Left kidney (tissue), 8 donors: ENCODE measurements at places on chromosomes 4 and X.

DNA sequence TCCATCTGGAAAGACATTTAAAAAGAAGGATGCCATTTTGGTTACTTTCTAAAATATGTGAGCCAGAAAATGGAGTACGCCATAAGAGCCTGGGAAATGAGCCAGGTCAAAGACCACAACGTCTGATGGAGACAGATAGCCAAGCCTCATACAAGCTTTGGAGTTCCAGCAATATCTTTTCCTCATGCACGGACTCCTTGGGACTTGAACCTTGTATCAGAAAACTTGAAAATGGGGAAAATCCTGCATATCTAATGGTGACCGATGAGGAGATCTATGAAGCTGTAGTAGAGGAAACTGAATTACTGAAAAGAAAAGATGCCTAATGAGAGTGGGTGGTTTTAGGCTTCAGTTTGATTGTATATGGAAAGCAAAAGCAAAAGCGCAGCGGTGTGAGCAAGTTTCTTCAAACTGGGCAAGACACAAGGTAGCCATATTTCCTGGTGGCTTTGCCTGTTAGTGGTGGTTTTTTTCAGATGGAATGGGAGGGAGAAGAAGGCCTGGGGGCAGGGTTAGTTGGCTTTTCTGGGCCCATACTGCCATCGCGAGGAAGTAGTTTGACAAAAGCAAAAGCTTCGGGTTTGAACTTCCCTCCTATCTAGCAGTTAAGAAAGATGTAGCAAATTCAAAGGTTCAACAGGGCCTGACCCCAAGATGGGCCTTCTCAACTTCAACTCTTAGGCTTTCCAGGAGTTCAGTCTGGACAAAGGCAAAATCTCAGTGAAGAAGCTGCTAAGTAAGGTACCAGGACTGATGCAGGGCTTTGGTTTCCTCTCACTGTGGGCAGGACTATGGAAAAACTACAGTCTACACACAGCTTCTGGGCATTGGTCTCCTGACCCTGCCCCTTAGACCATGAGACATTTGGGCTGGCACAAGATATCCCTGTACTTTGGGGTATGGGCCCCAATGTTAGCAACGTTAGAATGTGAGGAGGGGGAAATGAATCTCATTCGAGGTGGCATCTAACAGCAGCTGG, 210.0 kb upstream of the STK26 start:
- DNase-seq = peak; percentile 84

- DNase-seq = no peak
These were observed 350.0 kb upstream of the CTSO start for GRCh38 chr4:156303708-156304107.

- no peak for DNase-seq
These were observed 428.0 kb downstream of the EPHA5 start for GRCh38 chr4:65242156-65242846.

DNA sequence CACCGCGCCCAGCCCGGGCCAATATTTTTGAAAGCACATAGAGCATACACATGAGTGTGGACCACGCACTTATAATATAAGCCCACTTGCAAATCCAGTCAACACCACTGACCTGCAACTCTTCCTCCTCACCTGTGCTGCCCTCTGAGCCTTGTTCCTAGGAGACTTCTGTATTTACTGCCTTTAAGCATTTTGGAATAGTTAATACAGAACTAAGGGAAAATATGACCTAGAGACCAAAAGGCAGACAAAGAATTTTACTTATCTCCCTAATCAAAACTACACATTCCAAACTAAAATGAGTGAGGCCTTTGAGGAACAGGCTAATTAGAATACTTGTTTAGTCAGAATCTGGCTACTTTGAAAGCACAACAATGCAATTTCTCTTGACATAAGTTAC, 89.1 kb downstream of the RELL1 start:
- no peak for DNase-seq
